Breast epithelium (tissue), 4 donors: ENCODE measurements at places on chromosomes 3 and 15.
A peak's percentile ranks its signal among the peaks of the same experiment; 100 is the strongest.

DNA sequence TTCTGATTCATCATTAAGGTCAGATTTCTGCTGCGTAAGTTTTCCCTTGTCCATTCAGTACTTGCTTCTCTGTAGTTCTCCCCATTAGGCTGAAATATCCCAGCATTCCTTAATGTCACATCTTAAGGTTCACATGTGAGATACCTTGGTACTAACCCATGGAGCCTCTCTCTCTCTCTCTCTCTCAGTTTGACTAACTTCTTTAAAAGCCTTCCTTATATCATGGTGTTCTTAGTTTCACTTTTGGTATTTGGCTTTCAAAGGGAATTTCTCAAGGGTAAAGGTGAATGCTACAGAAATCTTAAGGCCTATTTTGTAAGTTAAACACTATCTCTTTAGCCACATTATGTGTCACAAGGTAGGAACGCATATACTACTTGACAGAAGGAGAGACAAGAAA, 427.3 kb upstream of the ZNF717 start:
- DNase-seq: no peak

GRCh38 chr15:60347480-60348049, 50.2 kb downstream of the ANXA2 start:
- no peak for DNase-seq

DNA sequence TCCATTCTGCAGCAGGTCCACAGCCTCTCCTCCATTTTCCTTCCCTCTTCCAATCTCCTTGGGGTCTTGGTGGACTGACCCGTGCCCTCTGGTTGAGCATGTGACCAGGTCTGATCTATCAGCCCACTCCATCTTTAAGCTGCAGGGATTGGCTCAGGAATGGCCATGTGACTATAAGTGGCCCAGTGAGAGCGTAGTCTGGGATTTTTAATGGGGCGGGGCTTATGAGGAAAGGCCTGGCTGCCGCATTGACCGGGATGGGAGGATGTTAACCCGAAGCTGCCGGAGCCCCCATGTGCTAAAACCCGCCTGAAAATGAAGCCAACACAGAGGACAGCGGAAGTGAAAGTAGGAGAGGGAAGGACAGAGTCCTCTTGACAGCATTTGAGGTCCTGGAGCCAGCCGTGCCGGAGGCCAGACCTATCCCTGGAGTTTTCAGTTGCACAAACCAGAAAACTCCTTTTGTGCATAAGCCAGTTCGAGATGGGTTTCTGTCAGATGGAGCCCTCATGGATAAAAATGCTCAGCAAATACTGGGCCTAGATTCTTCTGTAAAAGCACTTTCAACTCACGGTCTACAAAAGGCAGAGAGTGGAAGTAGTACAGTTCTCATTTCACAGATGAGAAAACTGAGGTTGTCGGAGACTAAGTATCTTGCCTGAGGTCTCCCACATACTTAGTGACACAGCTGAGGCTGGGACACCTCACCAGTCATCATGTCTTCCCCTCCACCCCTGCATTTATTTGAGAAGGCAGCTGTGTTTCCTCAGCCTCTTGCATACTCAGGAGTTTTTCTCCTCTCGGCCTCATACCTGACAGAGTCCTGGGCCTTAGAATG, 61.9 kb downstream of the ATP2B2 start:
- DNase-seq: no peak

- DNase-seq: no peak
These were observed 42.2 kb upstream of the PLCL2 start for GRCh38 chr3:16842272-16843270.

DNA sequence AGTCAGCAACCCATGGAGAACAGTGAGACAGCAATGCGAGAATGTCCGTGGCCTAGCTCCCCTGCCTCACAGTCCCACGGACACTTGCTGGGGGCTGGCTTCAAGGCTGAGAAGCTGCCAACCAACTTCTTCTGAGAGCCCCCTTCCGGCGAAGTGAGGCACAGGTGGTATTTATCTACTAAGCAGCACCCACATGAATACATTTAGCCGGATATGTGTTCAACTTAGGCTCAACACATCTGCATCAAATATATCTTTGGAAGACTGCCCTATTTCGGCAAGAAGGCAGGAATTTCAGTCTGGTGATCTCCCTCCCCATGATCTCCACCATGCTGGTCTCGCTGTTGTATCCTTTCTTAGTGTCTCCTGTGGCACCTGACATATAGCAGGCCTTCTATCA, 340.9 kb upstream of the NR2E3 start:
- DNase-seq: no peak

DNA sequence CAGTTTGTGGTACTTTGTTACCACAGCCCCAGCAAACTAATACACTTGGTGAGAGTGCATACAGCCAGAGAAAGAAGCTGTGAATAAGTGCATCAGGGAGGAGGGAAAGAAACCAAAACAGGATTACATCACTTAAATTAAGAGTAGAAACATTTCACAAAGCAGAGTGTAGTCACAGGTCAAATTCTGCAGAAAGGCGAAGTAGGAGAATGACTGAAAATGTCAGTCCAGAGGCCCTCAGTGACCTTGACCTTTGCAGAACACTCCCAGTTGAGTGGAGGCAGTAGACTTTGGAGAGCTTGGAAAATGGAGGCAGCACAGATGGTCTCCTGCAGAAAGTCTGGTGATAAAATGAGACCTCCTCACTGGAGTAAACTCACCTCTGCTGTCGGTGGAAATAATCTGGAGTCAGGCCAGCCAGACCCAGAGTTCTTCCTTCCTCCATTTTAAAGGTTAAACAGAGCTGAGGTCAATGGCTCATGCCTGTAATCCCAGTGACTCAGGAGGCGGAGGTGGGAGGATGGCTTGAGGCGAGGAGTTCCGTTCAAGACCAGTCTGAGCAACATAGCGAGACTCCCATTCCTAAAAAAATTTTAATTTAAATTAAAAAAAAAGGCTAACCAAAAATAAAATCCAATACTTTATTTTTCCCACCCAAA, 5.0 kb downstream of the CD86 start:
- no peak for DNase-seq

- no peak for DNase-seq
These were observed 157.7 kb upstream of the FAM3D start for GRCh38 chr3:58824285-58824684.

GRCh38 chr15:81548365-81549130, 174.5 kb upstream of the TMC3 start:
- DNase-seq: no peak

GRCh38 chr3:72287956-72288355, 503.0 kb upstream of the PROK2 start:
- peak; percentile 66 for DNase-seq

DNA sequence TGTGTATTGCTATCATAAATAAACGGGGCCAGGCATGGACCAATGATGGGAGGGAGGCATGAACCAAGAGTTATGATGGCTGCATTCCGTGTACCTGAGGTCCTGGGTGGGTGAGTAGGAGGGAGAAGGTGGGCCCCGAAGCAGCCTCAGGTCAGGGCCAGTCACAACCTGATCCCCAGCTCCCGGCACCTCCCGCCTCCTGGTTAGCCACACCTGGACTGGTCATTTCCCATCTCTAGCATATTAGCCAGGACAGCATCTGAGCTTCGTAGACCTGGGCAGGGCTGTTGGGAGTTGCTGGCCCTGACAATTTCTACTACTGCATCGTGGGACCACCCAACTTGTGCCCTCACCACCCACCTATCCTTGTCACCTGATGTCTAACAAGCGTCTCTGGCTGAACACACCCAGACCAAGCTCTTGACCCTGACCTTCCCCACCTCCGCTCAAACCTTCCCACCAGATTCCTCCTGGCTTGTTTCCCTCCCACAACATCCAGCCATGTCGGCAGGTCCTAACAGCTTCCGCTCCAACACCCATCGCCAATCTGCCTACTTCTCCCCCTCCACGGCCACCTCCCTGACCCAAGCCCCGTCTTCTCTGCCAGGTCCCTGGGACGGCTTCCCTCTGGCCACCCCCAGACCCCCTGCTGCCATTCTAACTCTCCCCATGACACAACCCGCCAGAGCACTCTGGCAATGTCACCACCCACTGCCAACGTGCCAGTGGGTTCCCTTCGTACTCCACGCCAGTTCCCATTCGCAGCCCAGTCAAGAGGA, 133.8 kb upstream of the IQSEC1 start:
- peak; percentile 42 for DNase-seq

DNA sequence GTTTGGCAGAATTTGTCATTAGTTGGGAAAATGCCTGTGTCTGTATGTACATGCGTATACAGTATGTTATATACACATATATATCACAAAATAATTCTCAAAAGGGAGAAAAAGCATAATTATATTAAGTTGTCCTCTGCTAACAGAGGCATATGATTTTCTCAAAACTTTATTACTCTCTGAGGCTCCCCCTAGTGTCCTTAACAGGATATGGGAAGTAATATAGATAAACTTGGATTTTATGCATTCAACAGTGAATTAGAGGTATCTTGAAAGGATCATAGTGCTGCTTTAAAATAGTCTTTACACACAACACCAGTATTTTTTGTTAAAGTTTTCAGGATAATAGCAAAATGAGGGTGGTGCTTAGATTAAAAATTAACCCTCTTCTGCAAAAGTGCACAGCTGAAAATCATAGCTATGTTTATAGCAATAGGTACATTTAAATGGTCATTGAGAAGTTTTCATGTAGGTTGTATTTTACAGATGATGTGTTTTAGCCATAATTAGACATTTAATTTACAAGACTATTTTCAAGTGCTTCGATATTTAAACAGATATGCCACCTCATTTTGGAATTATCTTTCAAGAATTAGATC, 454.0 kb upstream of the ROBO2 start:
- DNase-seq: no peak

- no peak for DNase-seq
These were observed 103.5 kb downstream of the SEMA6D start for GRCh38 chr15:47820747-47821319.

GRCh38 chr3:98567666-98568270, 25.6 kb downstream of the CPOX start:
- no peak for DNase-seq

DNA sequence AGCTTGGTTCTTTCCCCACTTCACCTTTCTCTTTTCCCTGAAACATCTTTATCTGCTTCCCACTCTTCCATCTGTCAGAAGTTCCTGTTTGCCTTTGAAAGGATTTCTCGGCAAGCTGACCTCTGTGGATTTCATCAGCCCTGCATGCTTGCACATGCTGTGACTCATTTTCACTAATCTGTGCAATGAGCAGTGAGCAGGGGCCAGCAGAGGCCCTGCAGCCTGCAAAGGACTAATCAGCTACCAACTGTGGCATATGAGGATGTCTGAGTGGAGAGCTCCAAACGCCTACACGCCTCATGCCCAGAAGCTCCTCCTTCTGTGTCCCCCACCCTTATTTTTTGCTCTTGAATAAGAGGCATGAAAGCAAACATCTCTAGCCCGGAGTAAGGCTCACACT, 333.0 kb upstream of the SEMA6D start:
- DNase-seq: no peak

- peak; percentile 72 for DNase-seq
These were observed 5.0 kb downstream of the GATA2 start for GRCh38 chr3:128487813-128488635.

DNA sequence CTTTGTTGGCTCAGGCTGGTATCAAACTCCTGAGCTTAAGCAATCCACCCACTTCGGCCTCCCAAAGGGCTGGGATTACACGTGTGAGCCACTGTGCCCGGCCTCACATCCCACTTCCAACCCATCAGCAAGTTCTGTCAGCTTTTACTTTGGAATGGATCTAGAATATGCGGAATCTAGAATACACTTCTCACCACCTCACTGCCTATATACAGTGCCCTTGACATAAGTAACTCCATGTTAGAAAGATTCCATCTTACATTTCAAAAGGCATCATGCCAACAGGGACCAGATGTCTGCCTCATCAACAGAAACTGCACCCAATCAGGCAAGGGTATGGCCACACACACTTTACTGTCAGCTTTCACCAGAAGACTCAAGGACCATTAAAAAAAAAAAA, 9.9 kb upstream of the RBSN start:
- DNase-seq: no peak

GRCh38 chr3:193987186-193987585, 148.8 kb upstream of the HES1 start:
- DNase-seq: no peak

DNA sequence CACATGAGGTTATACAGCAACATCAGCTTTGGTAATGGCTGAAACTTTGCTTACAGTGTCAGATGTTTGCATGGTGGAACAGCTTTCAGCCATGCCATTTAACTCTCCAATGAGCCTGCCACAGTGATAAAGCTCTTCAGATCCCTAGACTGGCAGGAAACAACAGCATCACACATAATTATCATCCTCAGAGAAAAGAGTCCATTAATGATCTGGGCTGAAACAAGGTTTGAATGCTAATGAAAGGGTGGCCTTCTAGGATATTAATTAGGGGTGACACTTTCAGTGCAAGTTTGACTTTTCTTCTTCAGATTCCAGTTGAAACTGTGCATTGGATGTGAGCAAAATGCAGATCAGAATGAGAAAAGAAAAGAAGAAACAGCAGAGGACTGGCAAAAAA, 166.6 kb downstream of the IGSF11 start:
- DNase-seq: no peak

DNA sequence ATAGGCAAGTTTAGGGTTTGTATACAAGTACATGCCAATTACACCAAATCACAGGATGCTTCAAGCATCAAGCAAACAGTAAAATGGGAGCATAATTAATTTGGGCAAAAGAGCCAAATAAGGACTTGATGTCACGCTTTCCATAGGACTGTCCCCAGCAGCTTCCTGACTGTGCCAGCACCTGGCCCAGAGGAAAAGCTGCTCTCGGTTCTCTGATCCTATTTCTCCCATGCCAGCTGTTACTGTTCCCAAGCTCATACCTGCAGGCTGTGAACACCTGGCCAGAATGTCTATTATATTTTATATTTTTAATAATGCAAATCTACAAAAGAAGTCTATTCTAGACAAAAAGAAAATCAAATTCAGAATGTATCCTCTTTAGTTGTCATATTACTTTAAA, 12.2 kb downstream of the ZXDC start:
- DNase-seq: no peak

- DNase-seq: no peak
These were observed 252.2 kb upstream of the IGF1R start for GRCh38 chr15:98395974-98396610.

GRCh38 chr3:120418866-120419490, 31.8 kb downstream of the FSTL1 start:
- no peak for DNase-seq

GRCh38 chr15:64896371-64897069, 15.2 kb upstream of the ANKDD1A start:
- DNase-seq: no peak

GRCh38 chr3:50587806-50588758, 18.8 kb downstream of the HEMK1 start:
- DNase-seq: no peak

GRCh38 chr3:158663246-158663645, 9.2 kb downstream of the LXN start:
- DNase-seq: no peak
